ENCODE measurements at places on chromosomes 3 and 15.
A peak's percentile ranks its signal among the peaks of the same experiment; 100 is the strongest.

- DNase-seq, result no peak
These were observed 794 bp downstream of the LRIG1 start for GRCh38 chr3:66499881-66500575.

DNA sequence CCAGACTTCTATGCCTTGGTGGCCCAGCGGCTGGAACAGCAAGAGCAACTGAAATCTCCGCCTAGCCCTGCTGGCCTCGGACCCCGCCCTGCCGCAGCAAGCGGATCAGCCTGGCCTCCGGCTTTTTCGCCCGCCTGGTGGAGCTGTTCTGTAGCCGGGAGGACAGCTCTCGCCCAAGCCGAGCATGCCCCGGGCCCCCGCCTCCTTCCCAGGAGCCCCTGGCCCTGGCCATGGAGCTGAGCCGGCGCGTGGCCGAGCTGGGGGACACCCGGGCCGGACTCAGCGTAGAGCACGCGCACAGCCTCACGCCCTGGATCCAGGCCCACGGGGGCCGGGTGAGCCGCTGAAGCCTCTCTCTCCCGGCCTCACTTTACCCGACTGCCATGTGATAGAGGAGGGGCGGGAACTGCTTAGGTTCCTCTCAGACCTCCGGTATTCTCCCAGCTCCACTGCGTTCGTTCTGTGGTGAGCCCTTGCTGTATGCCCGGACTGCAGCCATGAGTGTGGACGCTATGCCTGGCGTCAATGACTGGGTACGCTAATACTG is 24.1 kb upstream of the MRPL3 start:
- no peak for DNase-seq

GRCh38 chr3:143775459-143775858 is 72.8 kb downstream of the SLC9A9 start:
- peak; percentile 61 for DNase-seq

DNA sequence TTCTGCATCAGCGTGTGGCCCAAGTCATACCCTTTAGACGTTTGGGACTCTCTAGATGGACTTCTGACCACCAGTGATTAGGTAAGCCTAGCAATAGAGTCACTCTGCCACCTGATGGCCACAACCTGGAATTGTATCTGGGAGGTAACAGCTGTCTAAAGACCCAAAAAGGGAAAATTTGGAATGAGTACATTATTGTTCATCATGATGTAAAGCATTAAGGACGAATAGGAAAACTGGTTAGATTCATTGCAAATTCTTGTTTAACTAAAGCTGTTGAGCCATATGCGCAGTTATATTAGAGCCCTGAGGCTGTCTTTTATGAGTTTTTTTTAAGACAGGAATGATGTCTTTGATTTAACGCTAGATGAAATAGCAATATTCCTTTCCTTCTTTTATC is 63.6 kb downstream of the FAM81A start:
- DNase-seq, result no peak

DNA sequence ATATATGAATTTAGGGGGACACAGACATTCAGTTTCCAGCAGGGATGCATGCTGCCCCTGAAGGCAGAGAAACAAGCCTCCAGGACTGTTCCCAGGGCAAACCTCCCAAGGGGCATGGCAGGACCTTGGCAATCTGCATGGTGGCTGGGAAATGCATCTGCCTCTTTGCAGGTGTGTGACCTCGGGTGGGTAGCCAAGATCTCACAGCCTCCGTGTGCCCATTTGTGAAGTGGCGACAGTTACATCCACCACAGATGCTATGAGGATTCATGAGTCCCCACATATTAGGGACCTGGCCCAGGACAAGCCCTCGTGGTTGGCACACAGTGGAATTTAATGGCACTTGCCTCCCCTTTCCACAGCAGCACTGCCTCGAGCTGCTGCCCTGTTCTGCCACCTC is 29.9 kb downstream of the SLC28A1 start:
- no peak for DNase-seq

GRCh38 chr15:45603881-45604280 is 16.7 kb downstream of the BLOC1S6 start:
- no peak for DNase-seq

DNA sequence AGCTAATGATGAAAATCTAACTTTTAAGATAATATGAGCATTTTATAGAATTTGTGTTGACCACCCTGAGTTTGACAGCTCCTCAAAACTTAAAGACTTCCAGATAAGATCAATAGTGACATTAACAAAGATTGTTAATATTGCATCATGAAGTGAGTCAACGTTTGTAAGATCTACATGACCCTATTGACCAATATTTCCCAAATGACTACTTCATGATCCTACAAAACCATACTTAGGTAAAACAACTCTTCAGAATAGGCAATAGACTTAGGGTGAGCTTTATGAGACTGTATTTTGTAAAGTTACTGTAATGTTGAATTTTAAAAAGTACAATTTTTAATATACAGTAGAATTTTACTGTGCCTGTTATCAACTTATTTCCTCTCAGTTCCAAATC is 422.7 kb upstream of the ALCAM start:
- no peak for DNase-seq

GRCh38 chr3:44955917-44956316 is 20.1 kb downstream of the ZDHHC3 start:
- DNase-seq, result no peak

- no peak for DNase-seq
These were observed 15.3 kb upstream of the CCNDBP1 start for GRCh38 chr15:43169888-43170287.

DNA sequence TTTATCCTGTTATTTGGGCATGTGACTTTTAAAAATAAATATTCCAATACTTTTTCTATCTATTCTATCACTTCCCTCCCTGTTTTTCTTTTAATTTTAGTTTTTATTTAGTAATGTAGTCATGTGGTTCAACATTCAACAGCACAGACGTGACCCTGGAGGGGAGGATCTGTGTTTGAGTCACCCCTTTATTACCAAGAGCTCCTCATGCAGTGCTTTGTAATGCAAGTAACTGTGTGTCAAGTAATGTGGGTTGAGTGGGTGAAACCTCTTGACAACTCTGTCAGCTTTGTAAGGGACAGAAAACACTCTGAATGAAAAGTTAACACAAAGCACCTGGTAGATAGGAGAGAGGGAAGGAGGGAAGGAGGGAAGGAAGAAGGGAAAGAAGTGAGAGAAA is 89.7 kb upstream of the FGF12 start:
- peak; percentile 14 for DNase-seq

- DNase-seq, result no peak
These were observed 1.0 kb downstream of the USF3 start for GRCh38 chr3:113695431-113695785.

GRCh38 chr3:75262661-75263060 is 401.5 kb upstream of the FRG2C start:
- no peak for DNase-seq

DNA sequence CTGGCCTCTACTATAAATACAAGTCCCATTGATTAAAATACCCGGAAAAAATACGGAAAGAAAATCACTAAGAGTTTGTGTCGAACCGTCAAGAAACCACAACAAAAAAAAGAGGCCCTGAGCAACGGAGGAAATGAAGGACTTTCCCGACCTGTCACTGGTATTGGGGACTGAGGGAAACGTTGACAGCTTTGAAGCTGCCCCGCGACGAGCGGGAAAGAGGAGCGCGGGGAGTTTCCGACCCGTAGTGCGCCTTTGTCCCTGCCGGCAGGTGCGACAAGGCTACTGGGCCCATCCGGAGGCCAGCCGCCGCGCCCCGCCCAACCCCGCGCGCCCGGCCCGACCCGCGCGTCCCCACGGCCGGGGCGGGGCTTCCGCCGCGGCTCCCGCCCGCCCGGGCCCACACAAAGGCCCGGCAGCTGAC is 416 bp downstream of the PBRM1 start:
- peak; percentile 69 for DNase-seq

DNA sequence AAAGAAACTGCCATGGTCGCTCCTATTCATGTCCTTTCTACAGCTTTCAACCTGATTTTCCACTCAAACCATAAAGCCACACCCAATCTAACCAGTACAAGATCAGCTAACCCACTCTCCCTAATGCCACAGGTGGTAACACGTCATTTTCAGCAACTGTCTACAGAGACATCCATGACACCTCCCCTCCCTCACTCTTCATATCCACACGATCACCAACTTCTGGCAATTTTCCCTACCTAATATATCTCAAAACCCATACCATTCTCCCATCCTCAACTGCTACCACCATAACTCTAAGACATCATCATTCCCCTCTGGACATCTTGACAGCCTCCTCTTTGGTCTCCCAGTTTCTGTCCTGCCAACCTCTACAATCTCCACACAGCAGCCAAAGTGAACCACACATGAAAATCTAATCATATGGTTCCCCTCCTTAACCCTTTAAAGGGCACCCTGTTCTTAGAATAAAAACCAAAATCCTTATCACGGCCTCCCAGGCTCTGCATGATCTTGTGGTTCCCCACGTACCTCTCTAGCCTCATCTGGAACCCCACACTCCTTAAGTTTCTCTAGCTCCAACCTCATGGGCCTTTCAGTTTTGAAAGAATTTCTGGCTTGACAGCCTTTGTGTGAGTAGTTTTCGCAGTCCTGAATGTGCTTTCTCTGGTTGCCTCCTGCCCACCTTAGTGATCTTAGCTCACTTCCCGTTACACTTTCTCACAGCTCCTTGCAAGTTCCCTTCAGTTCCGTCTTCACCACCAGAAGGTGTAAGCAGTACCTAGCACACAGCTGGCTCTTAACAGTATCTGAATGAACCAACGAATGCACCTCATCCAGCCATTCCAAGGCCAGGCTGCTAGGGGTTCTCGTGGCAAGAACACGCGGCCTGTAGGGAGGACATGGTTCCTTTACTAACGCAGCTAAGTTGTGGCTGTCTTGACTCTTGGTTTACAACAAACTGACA is 33.4 kb downstream of the SPINK8 start:
- peak; percentile 44 for DNase-seq

Data from CD4-positive, alpha-beta T cell treated with Interleukin-4 for 4 hours (primary cell).